ENCODE measurements at places on chromosomes 6 and 20.
A peak's percentile ranks its signal among the peaks of the same experiment; 100 is the strongest.

DNA sequence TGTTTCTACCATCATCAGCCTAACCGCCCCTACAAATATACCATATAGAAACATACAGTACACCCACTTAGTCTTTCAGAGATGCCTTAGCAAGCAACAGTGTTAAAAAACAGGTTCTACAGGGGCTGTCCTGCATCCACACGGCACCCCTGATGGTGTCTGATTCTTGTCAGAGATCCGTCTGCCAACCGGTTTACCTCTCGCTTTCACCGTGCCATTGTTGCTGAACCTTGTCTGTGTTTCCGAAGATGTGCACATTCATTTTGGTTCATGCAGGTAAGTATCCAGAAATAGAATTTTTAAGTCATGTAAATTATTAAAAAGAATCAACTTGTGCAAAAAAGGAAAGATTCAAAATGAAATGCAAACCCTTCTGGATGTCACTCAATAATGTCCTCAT lies 52.9 kb downstream of the EPHA7 start:
- no peak for DNase-seq

DNA sequence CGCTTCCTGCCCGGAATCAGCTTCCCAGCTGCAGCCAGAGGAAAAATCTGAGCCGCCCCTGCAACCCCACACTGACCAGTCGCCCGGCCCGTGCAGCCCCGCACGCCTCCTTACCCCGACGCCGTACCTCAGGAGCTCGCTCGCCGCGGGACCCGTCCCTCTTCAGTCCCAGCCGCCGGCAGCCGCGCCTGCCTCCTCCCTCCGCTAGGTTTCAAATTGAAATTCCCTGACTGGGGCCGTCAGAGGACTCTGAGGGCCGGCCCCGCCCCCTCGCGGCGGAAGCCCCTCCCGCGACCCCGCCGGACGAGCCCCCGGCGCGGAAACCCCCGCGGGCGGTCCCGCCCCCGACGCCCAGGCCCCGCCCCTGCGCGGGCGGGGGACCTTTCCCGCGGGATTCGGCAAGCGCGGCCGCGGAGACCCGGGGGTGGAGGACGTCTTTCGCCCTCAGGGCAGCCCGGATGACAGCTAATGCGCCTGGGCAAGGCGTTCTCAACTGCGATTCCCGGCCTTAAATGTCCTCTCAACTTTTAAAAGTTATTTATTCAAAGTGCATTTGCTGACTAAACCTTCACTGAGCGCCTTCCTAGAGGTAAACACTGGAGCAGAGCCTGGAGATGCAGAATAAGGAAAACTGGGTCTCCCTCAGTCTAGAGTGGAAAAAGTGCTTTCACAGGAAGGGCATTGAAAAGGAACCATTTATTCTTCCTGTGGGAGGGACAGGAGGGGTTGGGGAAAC lies at the start of gene EPB41L2:
Gene EPB41L2 (minus strand): TSS at position 218 of the 736 bp plus-strand sequence. CDS start 106,760 bp downstream, outside the sequence.
- DNase-seq: peak; percentile 87

- no peak for DNase-seq
Measured at GRCh38 chr20:49779972-49780371, 32.7 kb upstream of the SLC9A8 start.

- DNase-seq: peak; percentile 3
Measured at GRCh38 chr6:93721386-93722048, 302.2 kb upstream of the EPHA7 start.

GRCh38 chr6:7463785-7464184 lies 74.2 kb downstream of the RIOK1 start:
- no peak for DNase-seq

GRCh38 chr20:57851796-57852195 lies 142.0 kb upstream of the PMEPA1 start:
- DNase-seq: no peak

DNA sequence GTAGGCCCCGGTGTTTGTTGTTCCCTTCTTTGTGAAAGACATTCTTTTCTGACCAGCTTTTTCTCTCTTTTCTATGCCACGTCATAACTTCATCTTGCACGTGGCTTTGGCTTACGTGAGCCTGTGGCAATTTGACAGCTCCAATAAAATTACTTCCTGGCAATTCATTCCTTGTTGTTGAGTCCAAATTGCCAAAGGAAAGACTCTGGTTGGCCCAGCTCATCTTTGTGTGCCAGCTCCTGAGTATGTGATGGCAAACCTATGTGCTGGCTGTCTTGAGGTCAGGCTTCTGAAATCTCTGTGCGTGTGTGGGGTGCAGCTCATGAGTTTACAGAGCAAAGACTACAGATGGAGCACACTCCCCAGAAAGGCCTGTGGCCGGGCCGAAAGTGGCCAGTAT lies 272.5 kb upstream of the SGK1 start:
- no peak for DNase-seq

- no peak for DNase-seq
Measured at GRCh38 chr6:124870611-124871459, 91.4 kb upstream of the RNF217 start.

- DNase-seq: no peak
Measured at GRCh38 chr20:4876301-4876700, 125.0 kb downstream of the SLC23A2 start.

DNA sequence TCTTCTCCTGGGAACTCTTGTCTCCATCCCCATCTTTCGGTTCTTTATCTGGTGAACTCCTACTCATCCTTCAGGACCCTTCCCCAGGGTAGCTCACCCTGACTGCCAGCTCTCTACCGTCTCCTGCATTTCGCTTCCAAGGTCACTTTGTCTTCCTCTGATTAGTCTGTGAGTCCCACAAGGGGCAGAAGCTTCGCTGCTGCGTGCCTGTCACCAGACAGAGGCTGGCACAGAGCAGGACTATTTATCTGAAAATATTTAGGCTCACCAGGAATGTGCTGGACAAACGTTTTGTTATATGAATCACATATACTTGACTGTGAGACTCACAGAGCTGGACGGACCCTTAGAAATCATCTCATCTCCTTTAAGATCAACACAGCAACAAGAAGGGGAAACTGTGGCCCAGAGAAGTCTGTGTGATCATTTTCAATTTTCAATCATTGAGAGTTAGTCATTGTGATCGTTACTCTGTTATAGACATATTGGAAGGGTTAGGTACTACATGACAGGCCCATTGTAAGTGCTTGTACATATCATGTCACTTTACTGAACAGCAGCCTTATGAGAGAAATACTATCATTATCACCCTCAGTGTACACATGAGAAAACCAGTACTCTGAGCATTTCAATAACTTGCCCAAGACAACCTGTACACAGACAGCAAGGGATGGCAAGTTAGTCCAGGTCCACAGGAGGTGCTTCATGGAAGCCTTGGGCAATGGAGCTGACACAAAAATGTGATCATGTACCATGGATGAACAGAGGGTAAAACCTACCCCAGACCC lies 51.4 kb downstream of the JPH2 start:
- no peak for DNase-seq

GRCh38 chr6:33689879-33690278 lies 21.6 kb downstream of the UQCC2 start:
- no peak for DNase-seq

DNA sequence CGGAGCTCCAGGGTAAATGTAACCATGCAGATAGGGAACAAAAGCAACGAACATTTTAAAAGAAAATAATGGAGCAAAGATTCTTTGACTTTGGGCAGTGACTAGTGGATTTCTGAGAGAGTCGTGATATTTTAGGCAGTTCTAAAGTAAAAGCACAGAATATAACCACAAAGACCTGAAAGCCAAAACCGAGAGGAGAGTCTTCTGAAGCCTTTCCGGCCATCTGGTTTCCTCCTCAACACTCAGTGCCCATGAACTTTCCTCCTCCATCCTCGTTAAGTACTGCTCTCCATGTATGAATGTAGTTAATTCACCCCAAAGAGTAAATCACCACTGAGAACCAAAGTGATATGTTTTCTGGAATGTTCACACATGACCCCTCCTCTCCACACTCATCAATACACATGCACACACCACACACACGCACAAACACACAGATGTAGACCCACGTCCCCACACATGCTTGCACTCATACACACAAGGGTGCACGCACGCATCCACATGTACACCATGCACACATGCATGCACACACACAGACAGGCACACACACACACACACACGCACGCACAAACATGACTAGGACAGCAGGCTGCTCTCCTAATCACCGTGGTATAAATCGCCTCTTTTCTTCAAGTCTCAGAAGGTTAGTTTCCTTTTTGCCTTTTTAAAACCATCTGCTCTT lies 109.5 kb downstream of the MYLK4 start:
- DNase-seq: no peak

- no peak for DNase-seq
Measured at GRCh38 chr6:123587838-123588545, 48.8 kb downstream of the TRDN start.

DNA sequence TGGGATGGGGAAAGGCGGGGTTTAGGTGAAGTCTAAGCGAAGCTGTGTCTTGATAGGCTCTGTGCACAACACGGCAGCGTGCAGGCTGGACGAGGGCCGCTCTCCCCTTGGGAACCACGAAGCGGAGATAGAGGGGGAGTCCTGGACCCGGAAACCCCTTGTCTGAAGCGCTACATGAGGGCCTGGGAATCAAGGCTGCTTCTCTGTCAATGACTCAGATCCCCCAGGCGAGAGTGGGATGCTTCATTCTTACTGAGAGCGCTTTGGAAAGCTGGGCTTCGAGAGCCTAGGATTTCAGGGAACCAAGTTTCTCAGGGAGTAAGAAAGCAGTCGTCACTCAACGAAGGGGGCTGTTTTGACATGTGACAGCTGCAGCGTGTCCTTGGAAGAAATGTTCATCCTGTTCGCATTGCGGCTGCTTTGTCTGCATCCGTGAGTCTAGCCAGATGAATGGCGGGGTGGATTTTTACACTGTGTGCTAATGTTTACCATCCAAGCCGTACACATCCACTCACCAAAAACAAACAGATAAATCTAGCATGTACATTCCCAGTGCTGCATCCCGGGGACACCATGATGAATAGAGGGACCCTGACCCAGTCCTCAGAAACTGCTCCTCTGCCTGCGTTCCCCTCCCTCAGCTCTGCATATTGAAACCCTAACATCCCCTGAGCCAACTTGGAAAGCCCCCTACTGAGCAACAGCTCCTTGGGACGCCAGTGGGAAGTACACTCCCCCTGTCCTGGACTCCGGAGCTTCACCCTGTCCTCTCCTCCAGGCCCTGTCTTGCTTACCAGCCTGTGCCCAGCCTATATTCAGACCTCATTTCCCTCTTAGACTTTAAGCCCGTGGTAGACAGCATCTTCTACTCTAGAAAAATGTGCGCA lies 24.5 kb upstream of the RTF2 start:
- no peak for DNase-seq

- DNase-seq: no peak
Measured at GRCh38 chr20:50892394-50892793, 38.8 kb downstream of the ADNP start.

DNA sequence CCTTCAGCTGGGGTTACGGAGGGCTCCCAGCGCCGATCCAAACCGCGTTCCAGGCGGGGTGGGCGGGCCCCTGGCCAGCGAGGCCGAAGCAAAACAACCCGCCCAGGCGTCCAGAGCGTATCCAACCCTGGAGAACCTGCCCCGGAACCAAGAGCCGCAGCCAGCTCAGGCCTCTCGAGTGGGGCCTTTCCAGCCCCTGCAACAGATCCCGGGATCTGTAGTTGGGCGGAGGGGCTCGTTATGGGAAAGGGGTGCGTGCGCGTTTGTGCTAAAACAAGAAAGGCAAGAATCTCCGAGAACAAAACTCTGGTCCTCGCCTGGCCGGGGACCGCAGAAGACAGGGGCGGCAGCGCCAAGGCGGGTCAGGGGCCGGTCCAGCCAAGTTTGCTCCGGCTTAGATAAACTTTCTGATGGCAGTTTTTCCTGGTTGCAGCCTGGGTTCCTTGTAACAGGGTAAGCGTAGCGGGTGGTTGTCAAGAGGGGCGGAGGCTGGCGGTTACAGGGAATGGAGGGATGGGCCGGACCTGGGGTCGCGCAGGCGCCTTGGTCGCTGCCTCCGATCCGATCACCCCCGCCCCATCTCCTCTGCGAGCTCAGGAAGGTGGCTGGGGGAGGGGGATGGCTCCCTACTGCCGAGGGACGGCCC lies 448 bp upstream of the RIN2 start:
- peak; percentile 32 for DNase-seq

GRCh38 chr6:53618219-53618618 lies 47.3 kb downstream of the KLHL31 start:
- no peak for DNase-seq

DNA sequence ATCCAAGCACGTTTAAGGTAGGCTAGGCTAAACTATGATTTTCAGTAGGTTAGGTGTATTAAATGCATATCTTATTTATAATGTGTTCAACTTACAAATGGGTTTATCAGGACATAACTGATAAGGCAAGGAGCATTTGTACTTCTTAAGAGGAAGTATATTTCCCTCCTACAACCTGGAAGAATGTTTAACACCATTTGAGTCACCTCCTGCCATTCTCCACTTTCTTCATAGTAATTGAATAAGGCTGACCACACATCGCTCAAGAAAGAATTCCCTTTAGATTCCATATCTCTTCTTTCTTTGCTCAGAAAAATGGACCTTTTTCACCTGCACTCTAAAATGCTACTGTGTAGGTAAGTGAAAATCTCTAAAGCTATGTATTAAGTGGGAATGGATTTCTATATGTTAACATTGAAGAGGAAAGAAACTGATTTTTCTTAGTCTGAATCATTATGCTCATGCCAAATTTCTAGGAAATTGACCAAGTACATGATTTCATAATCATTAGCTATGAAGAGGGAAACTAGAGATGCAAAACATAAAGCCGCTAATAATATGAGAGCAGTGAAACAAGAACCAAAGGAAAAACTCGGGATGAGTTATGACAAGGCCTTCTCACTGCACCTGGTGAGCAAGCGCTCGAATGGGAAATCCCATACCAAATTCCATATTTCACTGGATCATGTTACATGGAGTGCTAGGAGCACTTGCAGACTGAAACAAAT lies 210.4 kb downstream of the ALDH8A1 start:
- DNase-seq: no peak

DNA sequence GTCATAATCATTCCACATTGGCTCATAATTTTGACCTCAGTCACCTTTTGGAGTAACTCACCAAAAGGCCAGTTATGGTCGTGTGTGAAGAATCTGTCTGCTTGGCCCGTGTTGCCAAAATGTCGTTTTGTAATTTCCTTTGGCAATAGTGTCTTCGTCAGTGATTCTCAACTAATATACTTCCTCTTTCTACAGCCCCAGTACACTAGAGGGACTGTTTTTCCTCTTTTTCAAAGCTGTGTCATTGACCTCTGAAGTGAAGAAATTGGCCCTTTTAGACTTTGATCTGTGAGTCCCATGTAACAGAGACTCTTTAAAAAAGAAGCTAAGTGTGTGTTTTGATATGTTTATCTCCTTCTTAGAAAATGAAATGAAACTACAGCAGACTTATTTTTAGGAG lies 5.2 kb downstream of the FOXO3 start:
- DNase-seq: no peak

GRCh38 chr6:147244832-147245231 lies 40.6 kb downstream of the STXBP5 start:
- DNase-seq: no peak

Measured in anterior cingulate cortex (tissue), 58 donors.